ENCODE measurements at places on chromosomes 12 and 14.

DNA sequence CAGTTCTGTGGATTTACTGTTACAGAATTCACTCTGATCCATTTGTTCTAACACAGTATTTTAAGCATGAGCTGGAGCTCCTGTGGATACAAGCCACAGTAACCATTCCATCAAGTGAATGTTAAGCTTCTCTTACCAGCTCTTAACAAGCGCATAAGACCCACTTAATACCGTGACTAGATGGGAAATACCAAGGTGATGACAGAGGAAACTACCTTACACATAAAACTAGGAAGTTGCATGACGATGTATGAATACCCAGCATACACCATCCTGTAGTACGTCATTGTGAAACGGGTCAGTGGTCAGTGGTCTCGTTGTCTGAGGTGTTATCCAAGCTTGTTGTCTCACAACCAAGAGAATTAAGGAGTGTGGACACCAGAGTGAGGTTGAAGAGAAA, 2.0 kb upstream of the GALC start:
- DNase-seq: no peak

DNA sequence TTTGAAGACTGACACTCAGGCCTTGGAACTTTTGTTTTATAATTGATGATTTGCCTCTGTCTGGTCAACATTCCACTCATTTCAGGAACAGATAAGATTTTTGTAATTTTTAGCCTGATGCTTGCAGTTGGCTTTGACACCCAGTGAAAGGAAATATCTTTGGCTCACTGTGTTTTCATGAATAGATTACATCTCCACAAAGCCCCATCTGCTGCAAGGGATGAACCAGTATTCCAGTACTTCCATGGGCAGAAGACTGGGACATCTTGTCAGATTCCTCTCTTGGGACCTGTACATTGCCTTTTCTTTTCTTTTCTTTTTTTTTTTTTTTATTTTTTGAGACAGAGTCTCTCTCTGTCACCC, 28.4 kb downstream of the GSG1 start:
- DNase-seq: no peak

- no peak for DNase-seq
These were observed 115.3 kb upstream of the PLXNC1 start for GRCh38 chr12:94033101-94033500.

DNA sequence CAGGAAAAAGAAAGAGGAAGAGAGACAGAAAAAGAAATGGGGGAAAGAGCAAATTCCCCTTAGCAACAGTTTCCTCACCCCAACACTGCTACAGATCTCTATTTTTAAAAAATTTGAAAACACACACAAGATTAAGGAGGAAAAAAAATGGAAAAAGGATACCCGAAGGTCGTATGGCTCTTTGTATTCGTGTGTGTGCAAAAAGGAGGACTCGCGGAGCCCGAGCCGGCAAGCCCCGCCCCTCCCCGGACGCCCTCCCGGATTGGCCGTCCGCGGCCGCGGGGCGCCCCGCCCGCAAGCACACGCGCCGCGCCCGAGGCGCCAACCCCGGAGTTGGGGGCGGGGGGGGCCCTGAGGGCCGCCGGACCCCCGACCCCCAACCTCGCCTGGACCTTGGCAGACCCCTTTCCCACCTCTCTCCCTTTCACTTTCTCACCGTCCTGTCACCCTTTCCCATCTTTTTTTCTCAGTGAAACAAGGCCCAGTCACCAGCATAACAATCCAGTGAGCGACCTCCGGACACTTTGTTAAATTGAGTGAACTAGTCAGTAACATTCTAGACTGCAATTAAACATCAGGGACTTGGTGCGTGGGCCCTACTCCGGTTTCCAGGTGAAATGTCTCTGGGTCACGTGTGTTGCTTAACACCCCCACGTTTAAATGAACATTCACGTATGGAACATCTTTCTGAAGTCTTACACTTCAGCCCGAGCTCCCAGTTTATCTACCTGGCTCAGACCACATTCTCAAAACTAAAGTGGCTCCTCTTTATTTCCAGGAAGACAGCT, at the start of gene C14orf93:
C14orf93 (minus strand) TSS at position 205 of the 788 bp plus-strand sequence. CDS start 11,120 bp downstream, outside the sequence.
- peak; percentile 53 for DNase-seq

- DNase-seq: no peak
These were observed 77.1 kb downstream of the RASSF9 start for GRCh38 chr12:85759091-85759490.

Measured in mammary epithelial cell (primary cell).